ENCODE measurements at places on chromosomes 3 and 15. TPM values are rescaled to one million over a fixed set of nuclear protein-coding genes. Genes with fewer than 3 reads are reported as not detected.

LCTL gene
- 2.1 TPM for total RNA-seq

GRCh38 chr15:58590926-58591325 lies 158.6 kb downstream of the ADAM10 start:
- DNase-seq = no peak
- peaks cover 7% of the 10 kb centered on the region for H3K36me3 ChIP-seq
- no peaks in the 10 kb centered on the region for H3K27me3 ChIP-seq
- H3K4me1 ChIP-seq = peaks cover 3% of the 10 kb centered on the region
- no peak overlapping the region for H3K27ac ChIP-seq

DNA sequence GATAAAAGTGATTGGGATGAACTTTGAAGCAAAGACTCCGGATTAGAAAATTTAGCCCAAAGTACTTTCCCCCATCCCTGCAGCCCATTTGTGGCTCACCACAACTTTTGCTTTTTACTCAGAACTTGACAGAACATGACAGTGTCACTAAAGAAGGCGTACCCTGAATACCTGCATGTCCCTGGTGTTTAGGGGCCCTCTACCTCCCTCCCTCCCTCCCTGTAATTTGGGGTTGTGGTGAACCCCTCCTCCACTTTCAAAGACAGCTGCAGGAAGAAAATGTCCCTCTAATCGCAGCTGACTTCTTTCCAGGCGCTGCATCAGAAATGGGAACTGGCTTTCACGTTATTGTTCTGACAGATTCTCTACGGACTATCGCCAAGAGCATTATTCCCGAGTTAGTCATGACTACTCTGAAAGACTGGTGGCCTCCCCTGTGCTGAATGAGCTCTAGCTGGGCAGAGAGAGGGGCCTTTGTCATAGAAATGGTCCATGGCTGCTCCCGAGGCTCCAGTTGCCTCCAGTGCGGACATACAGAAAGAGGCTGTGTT lies 93.2 kb upstream of the ARHGEF3 start:
- no peak overlapping the region for H3K27ac ChIP-seq
- peak; percentile 8 for DNase-seq
- no peak overlapping the region for H3K4me3 ChIP-seq

DNA sequence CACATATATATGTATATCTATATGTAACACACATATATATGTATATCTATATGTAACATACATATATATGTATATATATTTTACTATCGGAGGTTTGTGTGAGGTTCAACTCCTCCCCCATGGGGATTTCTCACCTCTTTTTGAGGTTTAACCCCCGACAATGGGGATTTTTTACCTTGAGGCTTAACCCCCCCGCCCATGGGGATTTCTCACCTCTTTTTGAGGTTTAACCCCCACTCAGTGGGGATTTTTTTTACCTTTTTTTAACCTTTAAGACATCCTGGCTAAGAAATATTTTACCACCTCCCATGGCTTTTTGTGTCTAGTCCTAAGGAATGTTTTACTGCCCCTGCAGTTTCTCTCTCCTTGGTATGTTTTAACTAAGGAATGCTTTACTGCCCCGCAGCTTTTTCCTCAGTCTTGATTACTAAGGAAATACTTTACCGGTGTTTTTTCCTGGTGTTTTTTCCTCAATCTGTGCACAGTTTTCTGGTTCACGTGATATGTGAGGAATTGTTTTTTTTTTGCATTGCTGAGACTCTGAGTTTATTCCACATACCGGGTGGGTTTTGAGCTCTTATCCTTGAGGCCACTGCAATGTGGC lies 185.2 kb downstream of the KLF13 start:
- H3K27me3 ChIP-seq = no peaks in the 10 kb centered on the region
- no peak overlapping the region for H3K27ac ChIP-seq
- no peak overlapping the region for H3K4me3 ChIP-seq
- H3K4me1 ChIP-seq = no peaks in the 10 kb centered on the region
- no peak for DNase-seq

- H3K4me1 ChIP-seq = peaks cover 15% of the 10 kb centered on the region
- no peak overlapping the region for H3K27ac ChIP-seq
- no peaks in the 10 kb centered on the region for H3K36me3 ChIP-seq
These were observed 373.4 kb downstream of the OCA2 start for GRCh38 chr15:27725731-27726130.

- no peaks in the 10 kb centered on the region for H3K4me1 ChIP-seq
- H3K27ac ChIP-seq = no peak overlapping the region
- H3K36me3 ChIP-seq = no peaks in the 10 kb centered on the region
- DNase-seq = peak; percentile 28
- H3K4me3 ChIP-seq = peak overlapping the region; percentile 45
These were observed 8.4 kb upstream of the ATR start for GRCh38 chr3:142586803-142587406.

DNA sequence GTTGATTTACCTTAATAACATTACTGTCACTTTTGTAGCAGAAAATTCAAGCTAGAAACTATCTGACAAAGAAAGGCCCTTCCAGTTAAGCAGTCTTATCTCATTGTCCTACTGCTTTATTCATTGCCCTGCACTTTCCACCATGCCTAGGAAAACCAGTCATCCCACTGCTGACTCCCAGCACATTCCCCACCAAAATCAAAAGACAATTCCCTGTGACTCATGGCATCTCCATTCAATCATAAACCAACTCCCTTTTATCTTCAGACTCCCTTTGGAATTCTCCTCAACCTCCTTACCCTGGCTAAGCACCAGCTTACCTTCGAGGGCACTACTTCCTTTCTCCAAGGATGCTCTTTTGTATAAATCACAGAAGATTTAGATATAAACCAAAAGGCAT lies 184.3 kb downstream of the PLCH1 start:
- H3K4me1 ChIP-seq = peaks cover 4% of the 10 kb centered on the region
- no peak overlapping the region for H3K4me3 ChIP-seq
- H3K36me3 ChIP-seq = peaks cover 8% of the 10 kb centered on the region
- H3K27me3 ChIP-seq = no peaks in the 10 kb centered on the region
- no peak for DNase-seq

GRCh38 chr3:82938821-82939328 lies 1177.4 kb upstream of the GBE1 start:
- H3K4me3 ChIP-seq = no peak overlapping the region
- no peaks in the 10 kb centered on the region for H3K36me3 ChIP-seq
- DNase-seq = no peak
- H3K4me1 ChIP-seq = no peaks in the 10 kb centered on the region
- H3K27ac ChIP-seq = no peak overlapping the region

- no peak overlapping the region for H3K4me3 ChIP-seq
- no peaks in the 10 kb centered on the region for H3K36me3 ChIP-seq
- no peaks in the 10 kb centered on the region for H3K4me1 ChIP-seq
- DNase-seq = no peak
- H3K27ac ChIP-seq = no peak overlapping the region
These were observed 737.2 kb downstream of the SI start for GRCh38 chr3:164341086-164341485.

- H3K27me3 ChIP-seq = no peaks in the 10 kb centered on the region
- no peak overlapping the region for H3K4me3 ChIP-seq
- peaks cover 51% of the 10 kb centered on the region for H3K4me1 ChIP-seq
- no peak for DNase-seq
- H3K27ac ChIP-seq = no peak overlapping the region
- no peaks in the 10 kb centered on the region for H3K36me3 ChIP-seq
These were observed 9.1 kb downstream of the CORO2B start for GRCh38 chr15:68587769-68588385.

Measured in neural crest cell (in vitro differentiated cells).